H1 (cell line): ENCODE measurements at places on chromosomes 7 and 10.

DNA sequence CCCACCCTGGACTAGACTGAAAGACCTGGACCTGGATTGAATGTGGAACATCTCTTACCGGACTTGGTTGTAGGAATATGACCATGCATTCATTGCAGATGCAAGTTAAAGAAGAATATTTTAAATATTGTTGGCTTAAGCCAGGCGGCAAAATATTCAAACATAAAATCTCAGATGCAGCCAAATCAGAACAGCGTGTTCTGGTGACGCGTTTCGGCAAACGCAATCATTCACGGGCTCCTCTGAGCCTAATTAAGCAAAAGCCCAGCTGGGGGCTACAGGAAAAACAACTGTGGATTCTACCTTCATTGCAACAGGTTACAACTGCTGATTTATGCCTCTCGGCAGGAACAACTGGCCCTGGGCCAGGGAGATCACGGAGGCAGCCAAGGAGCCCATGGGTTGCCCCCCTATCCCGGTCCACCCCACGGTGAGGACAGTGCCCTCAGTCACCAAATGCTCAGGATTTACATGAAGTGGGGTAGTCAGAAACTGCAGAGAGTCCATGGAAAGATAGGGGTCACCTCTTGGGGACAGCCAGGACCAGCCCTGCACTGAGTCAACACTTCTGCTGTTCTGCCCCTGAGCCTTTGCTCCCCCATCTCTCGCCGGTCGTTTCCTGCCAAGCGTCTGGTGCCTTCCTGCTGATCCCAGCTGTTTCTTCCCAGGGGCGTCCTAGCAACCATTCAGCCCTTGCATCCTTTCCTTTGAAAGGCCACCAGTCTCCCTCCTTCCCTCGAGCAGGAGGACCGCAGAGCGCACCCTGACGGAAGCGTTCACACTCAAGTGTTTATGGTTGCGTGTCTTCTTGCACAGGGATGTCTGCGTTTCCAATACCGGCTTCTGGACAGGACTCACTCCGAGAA lies 64.4 kb upstream of the SFMBT2 start:
- peaks cover 3% of the 10 kb centered on the region for H3K4me1 ChIP-seq
- DNase-seq = no peak
- no peak overlapping the region for H3K27ac ChIP-seq
- H3K4me3 ChIP-seq = no peak overlapping the region
- no peaks in the 10 kb centered on the region for H3K27me3 ChIP-seq

DNA sequence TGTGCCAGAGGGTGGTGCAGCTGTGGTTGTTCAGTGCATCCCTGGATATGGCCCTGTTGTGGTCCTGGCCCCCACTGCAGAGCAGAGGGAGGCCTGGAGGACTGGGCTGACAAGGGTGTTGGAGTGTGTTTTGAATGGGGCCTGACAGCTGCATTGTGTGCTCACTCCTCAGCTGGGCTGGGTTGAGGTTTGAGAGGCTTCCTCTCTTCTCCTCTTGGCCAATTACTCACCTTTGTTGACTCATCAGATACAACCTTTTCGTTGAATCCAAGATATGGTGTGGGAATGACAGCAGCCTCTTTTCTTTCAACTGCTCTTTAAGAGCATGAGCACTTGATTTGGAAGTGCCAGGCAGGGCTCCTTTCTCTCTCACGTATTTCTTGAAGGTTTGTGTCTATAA lies 228.5 kb upstream of the COBL start:
- no peak overlapping the region for H3K27ac ChIP-seq
- H3K36me3 ChIP-seq = no peaks in the 10 kb centered on the region
- no peak for DNase-seq
- H3K4me3 ChIP-seq = no peak overlapping the region
- no peaks in the 10 kb centered on the region for H3K4me1 ChIP-seq

DNA sequence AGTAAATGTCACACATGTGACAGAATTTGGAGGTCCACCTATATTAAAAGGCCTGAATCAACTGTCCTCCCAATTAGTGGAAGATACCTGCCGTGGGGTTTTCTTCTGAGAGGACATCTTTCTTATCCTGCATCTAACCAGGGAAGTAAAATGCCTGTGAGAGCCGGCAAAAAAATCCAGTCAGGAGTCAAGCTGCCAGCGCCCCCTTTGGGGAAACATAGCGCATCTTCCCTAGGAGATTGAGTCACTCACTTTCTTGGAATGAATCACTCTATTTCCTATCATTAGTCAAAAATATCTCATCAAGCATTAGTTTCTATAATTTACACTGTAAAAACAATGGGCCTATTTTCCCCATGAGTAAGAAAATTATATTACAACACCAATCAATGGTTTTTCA lies 66.4 kb upstream of the ANK3 start:
- no peak for DNase-seq
- no peak overlapping the region for H3K4me3 ChIP-seq
- no peaks in the 10 kb centered on the region for H3K36me3 ChIP-seq
- H3K4me1 ChIP-seq = no peaks in the 10 kb centered on the region; the same call in 1 of the 2 replicates
- no peak overlapping the region for H3K27ac ChIP-seq
- no peaks in the 10 kb centered on the region for H3K27me3 ChIP-seq

GRCh38 chr10:89090756-89091445 lies 100.3 kb downstream of the FAS start:
- DNase-seq = no peak
- no peak overlapping the region for H3K27ac ChIP-seq
- H3K27me3 ChIP-seq = no peaks in the 10 kb centered on the region
- H3K36me3 ChIP-seq = no peaks in the 10 kb centered on the region
- no peaks in the 10 kb centered on the region for H3K4me1 ChIP-seq

- H3K27me3 ChIP-seq = no peaks in the 10 kb centered on the region
- no peaks in the 10 kb centered on the region for H3K4me1 ChIP-seq
- no peak overlapping the region for H3K4me3 ChIP-seq
- H3K27ac ChIP-seq = no peak overlapping the region
Measured at GRCh38 chr10:76352300-76352699, 920.9 kb downstream of the LRMDA start.

DNA sequence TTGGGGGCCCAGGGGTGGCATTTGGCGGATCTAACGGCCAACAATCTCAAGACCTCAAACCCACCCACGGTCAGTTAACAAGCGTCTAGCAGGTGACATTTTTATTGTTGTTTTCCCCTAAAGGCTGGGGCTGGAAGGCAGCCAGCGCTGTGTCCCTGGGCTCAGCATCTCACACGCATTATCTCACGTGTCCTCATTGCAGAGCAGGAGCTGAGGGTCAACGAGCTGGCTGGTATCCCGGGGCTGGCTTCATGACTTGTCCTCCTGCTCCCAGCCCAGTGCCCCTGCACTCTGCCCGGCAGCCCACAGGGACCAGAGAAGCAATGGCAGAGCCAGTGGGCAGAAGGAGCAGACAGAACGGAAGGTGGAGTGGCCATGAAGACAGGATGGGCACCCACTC lies 54.4 kb upstream of the TMEM273 start:
- peaks cover 5% of the 10 kb centered on the region for H3K27me3 ChIP-seq
- no peaks in the 10 kb centered on the region for H3K36me3 ChIP-seq
- no peak overlapping the region for H3K4me3 ChIP-seq
- no peak for DNase-seq
- H3K27ac ChIP-seq = no peak overlapping the region
- H3K4me1 ChIP-seq = peaks cover 8% of the 10 kb centered on the region

- H3K27me3 ChIP-seq = no peaks in the 10 kb centered on the region
- H3K27ac ChIP-seq = no peak overlapping the region
- H3K4me1 ChIP-seq = no peaks in the 10 kb centered on the region
- H3K4me3 ChIP-seq = no peak overlapping the region
Measured at GRCh38 chr7:1777122-1777521, 107.0 kb downstream of the ELFN1 start.

DNA sequence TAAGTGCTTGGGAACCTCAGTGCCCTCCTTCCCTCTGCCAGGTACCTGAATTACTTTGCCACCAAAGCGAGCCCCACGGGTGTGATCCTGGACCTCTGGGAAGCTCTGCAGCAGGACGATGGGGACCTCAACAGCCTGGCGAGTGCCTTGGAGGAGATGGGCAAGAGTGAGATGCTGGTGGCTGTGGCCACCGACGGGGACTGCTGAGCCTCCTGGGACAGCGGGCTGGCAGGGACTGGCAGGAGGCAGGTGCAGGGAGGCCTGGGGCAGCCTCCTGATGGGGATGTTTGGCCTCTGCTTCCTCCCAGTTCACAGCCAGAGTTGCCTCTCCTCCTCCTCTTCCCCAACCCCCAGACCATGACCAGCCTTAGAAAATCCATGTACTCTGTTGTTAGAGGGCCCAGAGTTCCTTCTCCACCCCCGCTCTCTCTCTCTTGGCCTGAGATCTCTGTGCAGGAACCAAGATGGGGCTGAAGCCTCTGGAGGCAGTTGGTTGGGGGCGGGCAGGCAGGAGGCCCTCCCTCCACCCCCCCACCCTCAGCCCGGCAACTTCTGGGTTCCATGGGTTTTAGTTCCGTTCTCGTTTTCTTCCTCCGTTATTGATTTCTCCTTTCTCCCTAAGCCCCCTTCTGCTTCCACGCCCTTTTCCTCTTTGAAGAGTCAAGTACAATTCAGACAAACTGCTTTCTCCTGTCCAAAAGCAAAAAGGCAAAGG lies 19.8 kb upstream of the SLC29A3 start:
- H3K36me3 ChIP-seq = peaks cover 5% of the 10 kb centered on the region; the same call in 1 of the 2 replicates
- DNase-seq = no peak

DNA sequence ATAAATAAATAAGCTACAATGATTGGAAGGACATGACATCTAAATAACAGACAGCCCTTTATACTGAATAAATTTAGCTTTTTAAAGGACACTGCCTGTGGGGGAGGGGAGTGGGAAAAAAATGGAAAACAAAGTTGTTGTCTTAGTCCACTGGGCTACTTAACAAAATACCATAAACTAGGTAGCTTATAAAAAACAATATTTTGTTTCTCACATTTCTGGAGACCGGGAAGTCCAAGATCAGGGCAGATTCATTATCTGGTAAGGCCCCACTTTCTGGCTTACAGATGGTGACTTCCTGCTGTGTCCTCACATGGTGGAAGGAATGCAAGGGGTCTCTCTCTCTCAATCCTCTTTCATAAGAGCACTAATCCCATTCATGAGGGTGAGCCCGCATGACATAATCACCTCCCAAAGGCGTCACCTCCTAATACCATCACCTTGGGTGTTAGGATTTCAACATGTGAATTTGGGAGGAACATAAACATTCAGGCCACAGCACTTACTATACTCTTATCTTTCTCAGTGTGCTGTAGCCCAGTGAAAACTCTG lies 43.0 kb downstream of the DNAJC12 start:
- no peaks in the 10 kb centered on the region for H3K36me3 ChIP-seq
- no peak overlapping the region for H3K4me3 ChIP-seq
- H3K27ac ChIP-seq = no peak overlapping the region
- no peaks in the 10 kb centered on the region for H3K4me1 ChIP-seq
- no peaks in the 10 kb centered on the region for H3K27me3 ChIP-seq
- DNase-seq = no peak

GRCh38 chr7:99072126-99072525 lies 71.8 kb downstream of the SMURF1 start:
- no peaks in the 10 kb centered on the region for H3K27me3 ChIP-seq
- DNase-seq = no peak
- no peaks in the 10 kb centered on the region; the same call in 1 of the 2 replicates for H3K36me3 ChIP-seq

- no peak for DNase-seq
- no peak overlapping the region for H3K27ac ChIP-seq
- no peak overlapping the region for H3K4me3 ChIP-seq
Measured at GRCh38 chr7:132234711-132235110, 341.6 kb downstream of the PLXNA4 start.

GRCh38 chr7:32275216-32276009 lies 205.2 kb upstream of the PDE1C start:
- no peak overlapping the region for H3K4me3 ChIP-seq
- DNase-seq = no peak
- no peaks in the 10 kb centered on the region for H3K27me3 ChIP-seq
- H3K27ac ChIP-seq = no peak overlapping the region

DNA sequence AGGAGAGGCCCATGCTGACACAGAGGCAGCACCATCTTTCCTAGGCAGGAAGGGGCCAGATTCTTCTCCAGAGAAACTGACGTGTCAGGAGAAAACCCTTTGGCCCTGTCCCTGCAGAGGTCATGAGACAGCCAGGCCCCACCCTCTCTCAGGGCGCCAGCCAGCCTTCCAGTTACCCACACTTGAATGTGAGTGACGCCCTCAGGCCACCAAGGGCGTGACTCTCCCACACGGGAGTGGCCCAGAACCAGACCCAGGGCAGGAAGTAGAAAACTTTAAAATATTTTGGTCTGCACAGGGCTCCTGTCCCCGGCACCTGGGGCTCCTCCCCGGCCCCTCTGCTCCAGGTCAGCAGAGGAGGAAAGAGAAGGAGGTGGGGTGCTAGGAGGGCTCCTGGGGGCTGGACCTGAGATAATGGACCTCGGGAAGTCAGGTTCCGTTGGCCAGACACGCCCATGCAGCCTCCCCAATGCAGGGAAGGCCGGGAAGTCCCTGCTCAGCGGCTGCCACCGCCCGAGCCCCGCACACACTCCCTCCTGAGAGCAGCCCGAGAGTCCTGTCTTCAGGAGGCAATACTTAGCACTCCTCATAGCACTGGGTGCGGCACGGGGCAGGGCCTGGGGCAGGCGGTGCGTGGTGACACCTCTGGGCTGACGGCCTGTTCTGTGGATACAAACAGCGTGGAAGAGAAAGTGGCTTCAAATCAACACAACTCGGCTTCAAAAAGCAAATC lies 67.0 kb upstream of the CFAP46 start:
- no peak overlapping the region for H3K4me3 ChIP-seq
- no peak for DNase-seq
- no peaks in the 10 kb centered on the region for H3K27me3 ChIP-seq
- H3K36me3 ChIP-seq = no peaks in the 10 kb centered on the region
- no peaks in the 10 kb centered on the region for H3K4me1 ChIP-seq
